ENCODE measurements at places on chromosomes 1 and 21.

DNA sequence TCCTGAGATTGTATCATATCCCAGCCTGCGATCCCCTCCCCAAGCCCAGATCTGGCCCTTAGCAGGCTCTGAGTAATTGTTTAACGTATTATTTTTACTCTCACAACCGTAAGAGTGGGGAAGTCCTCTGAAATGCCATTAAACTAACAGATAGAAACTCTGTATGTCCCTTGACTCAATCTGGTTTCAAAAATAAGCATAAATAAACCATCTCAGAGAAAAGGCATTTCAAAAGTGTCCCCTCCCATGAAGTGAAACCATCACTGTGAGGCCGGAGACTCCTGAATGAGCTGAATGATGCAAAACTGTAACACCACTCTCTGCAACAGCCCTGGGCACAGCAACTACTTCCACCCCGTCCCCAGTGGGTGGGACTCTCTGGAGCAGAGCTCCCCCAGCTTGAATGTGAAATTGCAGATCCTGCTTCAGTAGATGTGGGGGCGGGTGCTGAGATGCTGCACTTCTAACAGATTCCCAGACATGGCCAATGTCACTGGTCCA is 104.1 kb downstream of the SYF2 start:
- DNase-seq, result no peak

DNA sequence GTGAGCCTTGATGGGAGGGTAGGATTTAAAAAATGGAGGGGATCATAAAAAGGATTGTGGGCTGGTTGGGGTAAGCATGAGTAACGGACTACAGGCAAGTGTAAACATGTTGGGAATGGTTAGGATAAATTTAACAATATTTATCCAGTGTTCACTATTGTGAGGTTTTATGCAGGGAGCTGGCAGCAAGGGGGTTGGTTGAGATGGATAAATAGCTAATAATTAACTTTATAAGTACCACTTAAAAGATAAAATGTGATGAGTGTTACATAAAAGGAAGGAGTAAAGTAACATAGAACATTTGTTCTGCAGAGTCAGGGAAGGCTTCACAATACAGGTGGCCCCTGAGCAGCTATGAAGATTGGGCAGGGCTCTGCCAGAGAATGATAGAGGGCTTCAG is 109.0 kb downstream of the NGF start:
- DNase-seq, result peak; percentile 15

GRCh38 chr21:27250366-27250765 is 283.5 kb upstream of the ADAMTS5 start:
- no peak for DNase-seq

DNA sequence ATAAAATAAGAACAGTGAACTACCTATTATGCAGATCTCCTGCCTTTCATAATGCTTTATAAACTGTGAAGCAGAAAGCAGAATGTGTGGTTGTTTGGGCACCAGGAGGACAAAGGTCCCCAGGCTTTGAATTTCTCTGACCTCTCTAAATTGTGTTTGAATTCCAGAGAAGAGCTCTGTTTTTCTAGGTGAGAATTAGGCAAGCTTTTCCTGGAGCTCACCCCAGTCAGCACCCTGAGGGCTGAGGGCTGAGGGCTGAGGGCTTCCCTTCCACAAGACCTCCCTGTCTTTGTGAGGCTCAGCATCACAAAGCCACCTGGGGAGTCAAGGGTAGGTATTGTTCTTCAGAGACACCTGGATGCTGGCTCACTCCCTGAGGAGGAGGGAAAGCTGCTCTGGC is 45.5 kb upstream of the LRIG2 start:
- no peak for DNase-seq

- DNase-seq, result no peak
Measured at GRCh38 chr1:91036894-91037829, 15.3 kb upstream of the ZNF644 start.

- DNase-seq, result no peak
Measured at GRCh38 chr1:77085109-77085508, 134.1 kb downstream of the PIGK start.

GRCh38 chr1:106956721-106957120 is 99.8 kb upstream of the PRMT6 start:
- no peak for DNase-seq

DNA sequence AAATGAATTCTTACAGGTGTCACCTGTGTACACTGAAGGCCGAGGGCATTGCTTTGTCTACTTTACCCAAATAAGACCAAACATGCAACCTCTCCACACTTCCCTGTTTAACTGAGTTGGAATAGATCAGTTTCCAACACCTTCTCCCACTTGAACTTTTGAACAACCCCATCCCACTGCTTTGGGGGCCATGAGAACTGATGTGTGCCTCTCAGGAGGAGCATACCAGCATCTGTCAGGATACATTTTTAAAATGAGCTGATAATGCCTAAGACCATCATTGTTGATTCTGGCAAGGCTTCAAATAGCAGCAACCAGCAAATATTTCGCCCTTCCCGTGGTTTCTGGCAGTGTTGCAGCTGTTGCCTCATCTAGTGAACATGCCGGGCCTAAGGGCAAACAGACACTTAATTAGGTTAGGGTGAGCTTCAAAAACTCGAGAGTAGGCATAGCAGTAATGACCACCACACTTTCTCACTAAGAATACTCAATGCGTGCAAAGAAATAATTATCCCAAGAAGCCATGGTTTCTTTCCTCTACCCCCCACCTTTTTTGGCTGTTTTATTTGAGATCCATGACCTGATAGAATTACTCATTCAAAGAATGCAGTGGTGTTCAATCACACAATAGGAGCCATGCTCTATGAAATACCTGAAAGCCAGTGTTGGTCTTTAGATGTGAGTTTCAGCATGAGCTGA is 63.7 kb downstream of the MAP10 start:
- DNase-seq, result no peak

GRCh38 chr1:178411756-178412399 is 84.9 kb downstream of the CLEC20A start:
- no peak for DNase-seq

DNA sequence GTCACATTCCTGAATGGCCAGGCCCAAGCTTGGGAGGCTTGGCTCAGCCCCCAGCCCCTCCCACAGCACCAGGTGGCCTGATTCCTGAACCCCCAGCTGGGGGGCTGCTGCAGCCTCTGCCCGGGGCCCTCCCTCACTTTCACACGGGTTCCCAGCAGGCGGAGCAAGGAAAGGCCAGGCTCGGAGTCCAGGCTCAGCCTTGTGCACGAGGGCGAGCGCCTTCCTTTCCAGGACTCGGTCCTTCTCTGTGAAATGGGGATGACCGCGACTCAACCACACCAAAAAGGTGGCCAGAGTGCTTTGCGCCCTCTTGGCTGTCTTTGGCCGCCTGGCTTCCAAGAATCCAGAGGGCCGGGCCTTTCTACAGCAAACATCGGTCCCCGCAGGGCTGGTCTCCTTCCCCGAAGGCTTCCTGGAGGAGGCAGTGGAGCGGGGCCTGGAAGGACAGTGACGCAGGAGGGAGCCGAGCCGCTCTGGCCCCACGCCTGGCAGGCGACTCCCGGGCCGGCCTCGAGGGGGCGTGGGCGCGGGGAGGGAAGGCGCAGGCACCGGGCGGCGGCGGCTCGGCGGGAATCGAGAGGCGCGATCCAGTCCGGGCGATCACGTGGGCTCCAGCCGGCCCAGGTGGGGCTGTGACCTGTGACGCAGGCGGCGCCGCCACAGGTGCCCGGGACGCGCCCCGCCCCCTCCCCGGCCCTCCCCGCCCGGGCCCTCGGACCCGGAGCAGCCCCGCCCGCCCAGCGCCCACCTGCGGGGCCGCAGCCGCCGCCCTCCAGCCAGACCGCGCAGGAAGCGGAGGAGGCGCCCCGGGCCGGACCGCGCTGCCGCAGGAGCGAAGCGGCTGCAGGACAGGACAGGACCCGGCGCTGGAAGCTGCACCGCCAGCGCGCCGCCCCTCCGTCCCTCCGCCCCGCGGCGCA is at the start of gene ARHGEF16:
Gene ARHGEF16, plus strand, starts transcription at position 775 of the 920 bp plus-strand sequence. CDS start 8,420 bp downstream, outside the sequence.
- DNase-seq, result peak; percentile 92

DNA sequence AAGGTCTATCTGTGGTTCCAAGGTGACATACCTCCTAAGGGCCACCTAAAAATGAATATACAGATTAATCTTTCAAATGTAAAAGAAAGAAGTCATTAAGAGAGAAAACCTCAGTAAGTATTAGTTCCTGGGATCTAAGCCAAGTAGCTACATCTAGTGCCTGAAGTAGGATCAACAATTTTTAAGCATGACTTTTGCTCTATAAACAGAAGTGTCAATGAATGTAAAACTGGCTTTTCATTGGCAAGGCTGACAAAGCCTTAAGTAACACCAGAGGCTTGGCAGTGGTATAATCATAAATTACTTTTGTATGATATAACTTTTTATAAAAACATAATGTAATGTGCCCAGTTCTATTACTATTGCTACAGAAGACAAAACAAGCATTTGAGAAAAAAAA is 12.2 kb upstream of the ACADM start:
- no peak for DNase-seq

- DNase-seq, result no peak
Measured at GRCh38 chr1:178361847-178362246, 134.9 kb downstream of the CLEC20A start.

- DNase-seq, result no peak
Measured at GRCh38 chr1:224720216-224720615, 104.1 kb downstream of the CNIH3 start.

DNA sequence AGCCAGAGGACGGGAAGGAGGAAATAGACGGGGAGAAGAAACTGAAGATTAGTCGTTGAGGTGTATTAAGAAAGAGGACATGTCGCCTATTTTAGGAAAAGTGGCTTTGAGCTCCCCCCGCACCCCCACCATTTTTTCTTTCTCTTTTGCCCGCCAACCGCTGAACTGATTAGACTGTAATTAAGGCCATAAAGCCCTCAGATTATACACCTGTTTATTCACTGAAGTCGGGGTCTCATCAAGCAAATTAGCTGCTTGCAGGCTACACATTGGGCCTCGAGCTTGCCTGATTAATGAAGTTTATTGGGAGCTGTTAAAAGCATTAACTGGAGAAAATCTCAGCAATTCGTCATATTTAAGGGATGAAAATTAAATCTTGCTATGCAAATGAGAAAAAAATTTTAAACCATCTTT is 119.4 kb upstream of the RRP15 start:
- no peak for DNase-seq

- DNase-seq, result no peak
Measured at GRCh38 chr1:29519788-29520110, 283.4 kb downstream of the PTPRU start.

DNA sequence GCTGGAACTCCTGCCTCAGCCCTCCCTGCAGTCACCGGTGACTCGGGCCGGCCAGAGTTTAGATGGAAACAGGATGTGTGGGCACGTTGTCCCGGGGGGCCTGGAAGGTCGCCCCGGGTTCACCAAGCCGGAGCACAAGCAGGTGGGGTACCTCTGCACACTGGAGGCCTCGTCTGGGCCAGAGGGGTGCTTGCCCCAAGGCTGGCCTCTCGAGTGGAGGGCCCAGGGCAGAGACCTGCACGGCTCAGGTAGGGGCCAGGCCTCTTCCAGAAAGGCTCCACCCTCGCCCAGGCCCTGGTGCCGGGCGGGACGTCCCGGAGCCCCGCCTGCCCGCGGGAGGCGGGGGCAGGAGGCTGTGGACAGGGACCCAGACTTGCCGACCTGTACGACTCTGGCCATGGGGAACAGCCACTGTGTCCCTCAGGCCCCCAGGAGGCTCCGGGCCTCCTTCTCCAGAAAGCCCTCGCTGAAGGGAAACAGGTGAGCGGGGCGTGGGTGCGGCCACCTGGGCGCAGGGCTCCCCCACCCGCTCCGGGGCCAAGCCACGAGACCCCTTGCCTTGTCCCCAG is at the start of gene PLEKHN1:
Gene PLEKHN1, plus strand, starts transcription at position 348 of the 569 bp plus-strand sequence. Its CDS starts 50 bp downstream, at position 398.
- DNase-seq, result peak; percentile 46

- no peak for DNase-seq
Measured at GRCh38 chr1:6245869-6246496, 2.0 kb downstream of the HES3 start.

DNA sequence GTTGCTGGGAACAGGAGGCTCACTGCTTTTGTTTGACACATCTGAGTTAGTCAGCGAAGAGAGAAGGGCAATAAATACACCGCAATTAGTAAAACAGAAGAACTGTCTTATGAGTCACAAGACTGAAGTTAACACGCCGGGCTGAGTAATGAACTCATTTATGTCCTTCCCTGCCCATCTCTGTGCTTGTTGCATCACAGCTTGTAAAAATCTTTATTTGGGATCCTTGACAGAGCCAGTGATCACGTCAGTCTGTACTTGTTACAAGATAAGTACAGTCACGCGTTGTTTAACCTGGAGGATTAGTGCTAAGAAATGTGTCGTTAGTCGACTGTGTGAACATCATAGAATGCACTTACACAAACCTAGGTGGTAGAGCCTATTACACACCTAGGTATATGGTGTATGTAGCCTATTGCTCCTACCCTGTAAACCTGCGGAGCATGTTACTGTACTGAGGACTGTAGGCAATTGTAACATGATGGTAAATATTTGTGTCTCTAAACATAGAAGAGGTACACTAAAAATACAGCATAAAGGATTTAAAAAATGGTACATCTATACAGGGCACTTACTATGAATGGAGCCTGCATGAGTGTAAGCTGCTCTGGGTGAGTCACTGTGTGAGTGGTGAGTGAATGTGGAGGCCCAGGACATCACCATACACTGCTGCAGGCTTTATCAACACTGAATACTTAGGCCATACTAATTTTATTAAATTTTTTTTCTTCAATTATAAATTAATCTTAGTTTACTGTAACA is 272.2 kb downstream of the TNR start:
- no peak for DNase-seq

DNA sequence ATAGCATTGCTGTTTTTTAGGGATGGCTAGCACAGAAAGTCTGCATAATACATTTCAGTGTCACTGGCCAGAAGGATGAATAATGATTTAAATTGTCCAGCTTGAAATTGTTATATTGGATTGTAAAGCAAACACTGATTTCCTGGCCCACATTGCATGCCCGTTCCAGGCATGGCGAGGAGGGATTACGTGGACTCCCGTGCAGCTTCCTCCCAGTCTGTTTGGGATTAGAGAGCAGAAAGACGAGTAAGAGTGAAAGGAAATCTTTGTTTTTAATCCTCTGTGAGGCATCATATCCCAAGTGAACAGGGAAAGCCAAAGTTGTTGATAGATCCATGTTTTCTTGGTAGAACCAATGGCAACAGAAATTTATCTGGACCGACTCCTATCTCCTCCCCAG is 8.4 kb downstream of the TRIM58 start:
- no peak for DNase-seq

- no peak for DNase-seq
Measured at GRCh38 chr21:25560271-25560685, 47.0 kb downstream of the MRPL39 start.

Data from left colon (tissue), 2 donors.